ENCODE measurements at places on chromosomes 4 and X. TPM values are rescaled to one million over a fixed set of nuclear protein-coding genes. Genes with fewer than 3 reads are reported as not detected.

The FOXR2 gene
- total RNA-seq = not detected

The GABRA4 gene
- total RNA-seq = not detected

The ACSL4 gene
- total RNA-seq = 42.9 TPM

The MAP7D2 gene
- 0.12 TPM for total RNA-seq

The XAGE1A gene
- total RNA-seq = not detected
